ENCODE measurements at places on chromosomes 5 and 9. TPM values are rescaled to one million over a fixed set of nuclear protein-coding genes. Genes with fewer than 3 reads are reported as not detected.

The SAPCD2 gene
- 8.7 TPM for total RNA-seq

The ATOX1 gene
- total RNA-seq: 179 TPM

The UGT3A1 gene
- total RNA-seq: not detected

The TNFSF15 gene
- total RNA-seq: under 0.01 TPM

The PCDHA1 gene
- total RNA-seq: not detected

The HAVCR2 gene
- total RNA-seq: 1.7 TPM

- no peak for DNase-seq
- H3K27ac ChIP-seq: no peak overlapping the region
- H3K27me3 ChIP-seq: no peaks in the 10 kb centered on the region
- H3K4me3 ChIP-seq: no peak overlapping the region
Measured at GRCh38 chr9:136282272-136282861, 21.5 kb downstream of the CCDC187 start.

DNA sequence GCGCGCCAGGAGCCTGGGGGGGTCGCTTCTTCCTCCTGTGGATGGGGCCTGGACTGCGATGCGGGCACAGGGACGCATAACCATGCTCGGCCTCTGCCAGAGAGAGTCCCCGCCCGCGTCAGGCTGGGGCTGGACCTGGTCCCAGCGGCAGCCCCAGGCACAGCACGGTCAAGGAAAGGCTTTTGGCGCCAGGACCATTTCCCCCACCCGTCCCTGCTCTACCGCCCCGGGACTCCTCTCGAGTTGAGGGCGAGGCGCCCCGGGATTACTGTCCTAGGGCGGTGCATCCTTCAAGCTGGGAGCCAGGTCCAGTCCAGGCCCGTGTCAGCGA is 341 bp downstream of the MXD3 start:
- H3K4me3 ChIP-seq: peak overlapping the region; percentile 57
- H3K27me3 ChIP-seq: no peaks in the 10 kb centered on the region
- no peak for DNase-seq
- peaks cover 12% of the 10 kb centered on the region for H3K4me1 ChIP-seq

GRCh38 chr9:29212397-29213387 is 1639.4 kb upstream of the C9orf72 start:
- peaks cover 5% of the 10 kb centered on the region for H3K27me3 ChIP-seq
- peak overlapping the region; percentile 50 for H3K4me3 ChIP-seq
- no peaks in the 10 kb centered on the region for H3K4me1 ChIP-seq
- no peak overlapping the region for H3K27ac ChIP-seq
- no peak for DNase-seq

DNA sequence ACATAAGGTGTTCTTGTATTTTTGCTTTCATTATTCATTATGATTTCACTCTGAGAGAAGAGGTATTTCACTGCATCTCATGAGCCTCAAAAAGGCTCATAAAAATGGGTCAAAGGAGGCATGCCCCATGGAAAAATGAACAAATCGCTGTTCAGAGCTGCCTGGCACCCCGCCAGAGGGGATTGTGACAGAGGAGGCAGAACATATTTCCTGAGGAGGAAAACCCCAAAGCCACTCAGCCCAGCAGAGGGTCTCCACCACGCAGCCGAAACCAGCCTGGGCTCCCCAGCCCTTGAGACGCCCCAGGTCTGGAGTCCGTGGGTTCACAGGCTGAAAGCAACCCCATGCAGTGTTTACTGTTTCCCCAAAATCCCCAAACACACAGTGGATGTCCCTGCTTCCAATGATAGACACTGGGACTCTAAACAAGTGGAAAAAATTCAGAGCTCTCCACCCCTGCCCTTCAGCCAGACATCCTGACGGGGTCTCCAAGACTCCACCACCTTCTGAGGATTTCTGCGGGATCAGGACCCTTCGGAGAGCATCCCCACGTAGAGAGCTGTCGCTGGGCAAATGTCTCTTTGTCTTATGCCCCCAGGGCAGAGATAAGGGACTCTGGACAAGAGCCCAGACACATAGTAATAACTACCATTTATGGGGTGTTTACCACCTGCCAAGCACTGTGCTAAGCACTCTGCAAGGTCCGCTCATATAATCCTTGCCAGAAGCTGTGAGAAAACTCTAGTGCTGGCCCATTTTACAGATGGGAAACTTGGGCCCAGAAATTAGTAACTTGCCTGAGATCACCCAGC is 122.3 kb downstream of the PAX5 start:
- no peak overlapping the region for H3K4me3 ChIP-seq
- no peaks in the 10 kb centered on the region for H3K27me3 ChIP-seq
- no peaks in the 10 kb centered on the region for H3K36me3 ChIP-seq
- H3K4me1 ChIP-seq: no peaks in the 10 kb centered on the region
- no peak overlapping the region for H3K27ac ChIP-seq

- H3K27me3 ChIP-seq: no peaks in the 10 kb centered on the region
- no peak overlapping the region for H3K27ac ChIP-seq
- H3K36me3 ChIP-seq: no peaks in the 10 kb centered on the region
- no peaks in the 10 kb centered on the region for H3K4me1 ChIP-seq
Measured at GRCh38 chr5:2148312-2149194, 265.8 kb upstream of the IRX4 start.

DNA sequence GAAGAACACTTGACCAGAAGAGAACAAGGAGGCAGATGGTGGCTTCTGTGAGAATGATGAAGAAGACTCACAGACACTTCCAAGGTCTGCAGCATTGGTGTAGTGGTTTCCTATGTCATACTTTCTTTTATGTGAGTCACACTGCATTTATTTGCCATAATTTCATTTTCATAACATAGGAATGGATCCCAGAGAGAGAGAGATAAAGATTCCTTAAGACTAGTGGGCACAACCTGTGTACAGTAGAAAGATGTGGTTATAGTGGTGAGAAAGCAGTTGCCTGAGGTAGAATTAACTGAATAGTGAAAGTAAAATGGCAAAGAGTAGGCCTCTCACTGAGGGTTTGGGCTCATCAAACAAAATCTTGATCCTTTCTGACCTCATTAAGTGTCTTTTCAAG is 7.6 kb upstream of the CCDC152 start:
- no peaks in the 10 kb centered on the region for H3K27me3 ChIP-seq
- H3K27ac ChIP-seq: no peak overlapping the region
- H3K4me3 ChIP-seq: no peak overlapping the region
- H3K36me3 ChIP-seq: no peaks in the 10 kb centered on the region
- H3K4me1 ChIP-seq: no peaks in the 10 kb centered on the region
- no peak for DNase-seq

DNA sequence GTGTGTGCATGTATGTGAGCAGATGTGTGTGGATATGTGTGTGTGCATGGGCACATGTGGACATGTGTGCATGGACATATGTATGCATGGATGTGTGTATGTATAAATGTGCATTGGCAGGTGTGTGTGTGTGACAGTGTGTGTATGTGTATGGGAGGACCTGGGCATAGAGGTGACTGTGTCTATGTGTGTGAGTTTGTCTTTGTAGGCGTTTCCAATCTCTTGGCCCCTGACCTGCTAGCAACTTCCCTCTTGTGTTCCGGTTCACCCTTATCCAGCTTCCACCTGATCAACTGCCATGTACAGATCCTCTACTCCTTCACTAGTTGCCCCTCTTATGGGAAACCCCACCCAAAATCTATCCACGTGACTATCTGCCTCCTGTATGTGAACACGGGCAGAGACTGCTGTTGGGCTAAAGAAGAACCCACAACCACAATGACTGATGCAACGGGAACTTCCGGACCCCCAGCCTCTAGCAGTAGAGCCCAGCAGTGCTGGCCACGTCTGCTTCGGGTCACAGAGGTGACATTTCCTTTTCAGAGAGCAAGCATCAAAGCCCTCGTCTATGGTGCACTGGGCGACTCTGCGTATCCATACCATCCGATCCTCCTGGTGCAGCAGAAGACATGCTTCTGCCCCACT is 24.9 kb upstream of the GADD45G start:
- DNase-seq: no peak
- no peak overlapping the region for H3K4me3 ChIP-seq
- no peak overlapping the region for H3K27ac ChIP-seq
- no peaks in the 10 kb centered on the region for H3K4me1 ChIP-seq
- no peaks in the 10 kb centered on the region for H3K36me3 ChIP-seq

- H3K4me3 ChIP-seq: no peak overlapping the region
- no peaks in the 10 kb centered on the region for H3K36me3 ChIP-seq
- H3K27me3 ChIP-seq: no peaks in the 10 kb centered on the region
- no peaks in the 10 kb centered on the region for H3K4me1 ChIP-seq
- H3K27ac ChIP-seq: peak overlapping the region; percentile 8
Measured at GRCh38 chr5:57207681-57208080, 33.8 kb downstream of the GPBP1 start.

DNA sequence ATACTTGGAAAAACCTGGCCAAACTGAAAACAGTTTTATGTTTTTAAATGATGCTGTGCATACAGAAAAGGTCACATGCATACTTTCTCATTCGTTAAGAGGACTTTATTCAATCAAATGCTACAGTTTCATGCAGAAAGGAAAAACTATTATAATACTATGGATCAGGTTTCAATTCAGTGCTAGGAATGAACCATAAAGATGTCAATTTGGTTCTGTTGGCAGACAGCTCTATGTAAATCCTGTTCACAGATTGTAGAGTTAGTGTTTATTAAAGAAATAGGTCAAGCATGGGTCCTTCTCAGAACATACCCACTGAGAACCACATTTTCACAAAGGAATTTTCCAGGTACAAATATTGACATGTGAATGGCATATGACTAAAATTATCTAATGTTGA is 57.1 kb downstream of the RETREG1 start:
- no peaks in the 10 kb centered on the region for H3K27me3 ChIP-seq
- no peaks in the 10 kb centered on the region for H3K36me3 ChIP-seq
- no peak for DNase-seq
- H3K27ac ChIP-seq: no peak overlapping the region
- no peak overlapping the region for H3K4me3 ChIP-seq

DNA sequence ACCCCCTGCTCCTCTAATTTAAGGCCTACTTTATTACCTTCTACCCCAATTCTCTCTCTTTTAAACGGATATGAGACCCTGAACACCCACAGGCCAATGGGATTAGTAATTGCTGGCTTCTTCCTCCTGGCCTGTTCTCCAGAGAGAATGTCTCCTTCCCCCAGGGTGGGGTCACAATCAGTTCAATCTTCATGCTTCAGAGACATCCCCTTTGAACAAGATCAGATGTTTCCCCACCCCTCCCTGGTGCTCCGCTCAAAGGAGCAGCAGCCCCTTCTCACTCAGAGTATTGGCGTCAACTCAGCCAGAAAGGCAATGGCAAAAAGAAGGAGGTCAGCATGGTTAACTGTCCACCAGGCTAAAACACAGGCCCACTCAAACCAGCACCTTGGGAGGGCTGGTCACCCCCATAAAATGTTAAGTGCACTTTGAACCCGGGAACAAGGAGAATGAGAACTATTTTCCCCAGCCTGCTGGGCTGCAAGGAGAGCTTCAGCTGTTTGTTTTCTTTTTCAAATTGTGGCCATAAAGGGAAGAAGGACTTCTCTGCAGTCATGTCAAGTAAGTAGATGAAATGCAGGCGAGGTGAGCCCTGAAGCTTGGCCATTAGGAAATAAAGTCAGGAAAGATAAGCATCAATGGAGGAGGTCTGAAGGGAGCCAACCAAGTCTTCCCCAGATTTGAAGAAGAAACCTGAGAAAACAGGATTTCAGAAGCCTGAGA is 20.1 kb downstream of the LHFPL2 start:
- DNase-seq: no peak
- H3K27me3 ChIP-seq: no peaks in the 10 kb centered on the region
- peaks cover 7% of the 10 kb centered on the region for H3K4me1 ChIP-seq

DNA sequence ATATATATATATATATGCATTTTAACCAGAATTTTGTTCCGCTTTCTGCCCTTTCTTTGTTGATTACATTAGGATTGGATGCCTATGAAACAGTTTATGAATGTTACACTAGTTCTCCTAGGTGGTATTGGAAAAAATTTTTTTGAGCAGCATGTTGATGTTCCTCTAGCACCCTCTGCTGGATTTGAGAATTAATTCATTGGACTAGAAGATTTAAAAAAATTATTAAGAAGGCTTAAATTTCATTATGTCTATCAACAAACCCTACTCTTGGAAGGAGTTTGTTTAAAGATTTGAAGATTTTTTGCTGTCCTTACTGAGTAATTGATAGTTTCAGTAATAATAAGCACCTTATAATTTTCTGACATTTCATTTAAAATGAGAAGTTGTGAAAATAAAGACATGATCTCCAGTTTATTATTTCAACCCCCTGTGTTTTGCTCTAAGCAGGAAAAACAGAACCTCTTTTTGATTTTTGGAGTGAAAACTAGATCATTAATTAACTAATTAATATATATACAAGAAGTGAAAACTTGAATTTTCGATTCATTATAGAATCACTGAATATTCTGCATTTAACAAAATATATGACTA is 89.6 kb downstream of the CCDC171 start:
- DNase-seq: no peak
- no peak overlapping the region for H3K27ac ChIP-seq
- H3K36me3 ChIP-seq: no peaks in the 10 kb centered on the region
- H3K4me1 ChIP-seq: no peaks in the 10 kb centered on the region
- H3K4me3 ChIP-seq: no peak overlapping the region

GRCh38 chr9:134501761-134502265 is 139.8 kb upstream of the COL5A1 start:
- no peak overlapping the region for H3K4me3 ChIP-seq
- no peak overlapping the region for H3K27ac ChIP-seq
- DNase-seq: no peak
- no peaks in the 10 kb centered on the region for H3K36me3 ChIP-seq
- H3K27me3 ChIP-seq: peaks cover 4% of the 10 kb centered on the region
- no peaks in the 10 kb centered on the region for H3K4me1 ChIP-seq

GRCh38 chr9:1979741-1980367 is 35.3 kb upstream of the SMARCA2 start:
- no peak overlapping the region for H3K27ac ChIP-seq
- no peaks in the 10 kb centered on the region for H3K27me3 ChIP-seq
- H3K4me3 ChIP-seq: no peak overlapping the region

GRCh38 chr5:172877466-172878260 is 43.6 kb downstream of the ERGIC1 start:
- H3K4me3 ChIP-seq: no peak overlapping the region
- peaks cover 19% of the 10 kb centered on the region for H3K4me1 ChIP-seq
- H3K27ac ChIP-seq: peak overlapping the region; percentile 99
- H3K27me3 ChIP-seq: no peaks in the 10 kb centered on the region
- no peak for DNase-seq
- no peaks in the 10 kb centered on the region for H3K36me3 ChIP-seq

DNA sequence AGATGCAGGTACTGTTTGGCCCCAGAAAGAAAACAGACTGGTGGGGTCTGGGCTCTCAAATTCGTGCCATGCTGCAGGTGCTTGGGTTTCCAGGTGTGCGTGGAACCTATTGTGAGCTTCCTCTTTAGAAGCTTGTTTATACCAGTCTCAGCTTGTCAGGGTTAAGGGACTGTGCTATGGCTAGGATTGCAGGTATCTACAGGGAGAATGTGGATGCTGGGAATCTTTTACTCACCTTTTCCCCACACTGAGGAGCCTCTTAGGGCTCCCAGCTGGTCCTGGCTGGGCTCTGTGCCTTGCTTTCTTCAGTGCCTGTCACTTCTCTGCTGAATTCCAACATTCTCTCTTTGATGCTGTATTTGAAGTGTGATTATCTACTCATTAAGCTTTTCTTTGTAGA is 111.8 kb downstream of the WDR70 start:
- no peak overlapping the region for H3K4me3 ChIP-seq
- H3K27me3 ChIP-seq: no peaks in the 10 kb centered on the region
- H3K36me3 ChIP-seq: peaks cover 3% of the 10 kb centered on the region
- H3K27ac ChIP-seq: no peak overlapping the region

All from ascending aorta (tissue), 2 donors.